ENCODE measurements at places on chromosomes 7 and 10.

DNA sequence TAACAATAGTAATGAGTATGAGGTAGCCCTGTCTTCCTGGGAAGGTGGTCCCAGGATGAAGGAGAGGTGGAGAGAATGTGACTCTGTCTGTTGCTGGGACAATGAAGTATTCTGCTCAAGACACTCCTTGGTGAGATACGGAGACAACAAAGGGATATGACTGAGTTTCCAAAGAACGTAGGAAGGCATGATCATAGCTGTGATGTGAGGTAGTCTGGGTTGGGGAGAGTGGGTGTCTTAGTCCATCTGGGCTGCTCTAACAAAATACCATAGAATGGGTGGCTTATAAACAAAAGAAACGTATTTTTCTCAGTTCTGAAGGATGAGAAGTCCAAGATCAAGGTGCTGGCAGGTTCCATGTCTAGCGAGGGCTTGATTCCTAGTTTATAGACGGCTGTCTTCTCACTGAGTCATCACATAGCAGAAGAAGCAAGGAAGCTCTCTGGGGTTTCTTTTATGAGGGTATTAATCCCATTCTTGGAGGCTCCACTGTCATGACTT lies 84.9 kb upstream of the RHOBTB1 start:
- DNase-seq = no peak

DNA sequence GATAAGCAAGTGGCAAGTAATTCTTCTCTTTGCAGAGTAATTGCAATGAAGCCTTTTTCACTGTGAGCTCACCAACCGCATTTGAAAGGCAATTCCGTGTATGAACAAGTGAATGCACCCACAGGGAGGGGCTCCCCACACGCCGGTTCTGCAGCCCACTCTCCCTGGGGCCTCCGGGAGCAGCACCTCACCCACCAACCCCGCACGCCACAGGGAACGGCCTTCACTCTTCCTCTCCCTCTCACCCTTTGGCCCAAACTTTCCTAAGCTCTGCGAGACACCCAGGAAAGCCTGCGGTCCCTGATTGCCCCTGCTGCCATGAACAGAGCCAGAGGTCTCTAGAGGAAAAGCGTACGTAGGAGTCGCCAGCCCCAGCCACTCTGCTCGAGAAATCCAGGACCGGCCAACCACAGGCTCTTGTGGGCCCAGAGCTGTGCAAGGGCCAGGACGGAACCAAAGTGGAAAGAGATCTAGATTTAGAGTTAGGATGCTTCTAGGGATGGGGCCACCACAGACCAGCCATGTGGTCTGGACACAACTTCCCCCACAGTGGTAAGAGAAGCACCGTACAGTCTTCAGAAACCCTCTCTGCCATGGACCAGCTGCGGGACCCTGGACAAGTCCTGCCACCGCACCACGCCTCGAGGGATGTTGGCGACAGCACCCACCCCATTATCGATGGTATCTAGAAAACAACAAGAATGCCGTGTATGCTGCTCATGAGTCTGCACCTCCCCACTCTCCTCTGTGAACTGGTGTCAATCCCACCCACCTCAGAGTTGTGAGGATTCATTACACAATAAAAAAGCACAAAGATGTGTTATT lies 3.6 kb downstream of the WDR86 start:
- DNase-seq = no peak

GRCh38 chr7:90923541-90923997 lies 327.4 kb downstream of the CDK14 start:
- DNase-seq = no peak

GRCh38 chr10:108638225-108638624 lies 1285.1 kb downstream of the XPNPEP1 start:
- no peak for DNase-seq

- no peak for DNase-seq
Observed at GRCh38 chr7:117780832-117781231, 92.4 kb downstream of the CTTNBP2 start.

- DNase-seq = no peak
Observed at GRCh38 chr10:107425931-107426553, 261.5 kb upstream of the SORCS1 start.

DNA sequence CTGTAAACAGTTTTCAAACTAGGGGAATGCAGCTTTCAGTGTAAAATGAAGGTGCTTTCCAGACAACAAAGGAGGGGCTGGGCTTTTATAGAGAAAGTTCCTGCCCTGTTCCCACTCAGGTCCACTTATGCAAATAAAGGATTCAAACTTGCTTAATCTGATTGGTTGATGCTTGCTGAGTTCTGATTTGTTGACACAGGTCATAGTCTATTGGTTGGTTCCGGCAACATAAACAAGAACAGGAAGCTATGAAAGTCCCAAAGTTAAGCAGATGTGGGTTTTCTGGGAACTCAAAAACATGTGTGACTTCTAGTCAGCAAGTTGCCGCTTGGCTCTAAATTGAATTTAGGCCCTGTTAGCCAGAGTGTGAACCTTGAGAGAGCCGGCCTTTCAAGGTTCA lies 194.2 kb upstream of the SVIL start:
- no peak for DNase-seq

GRCh38 chr10:63883861-63884260 lies 362.7 kb downstream of the REEP3 start:
- DNase-seq = no peak

DNA sequence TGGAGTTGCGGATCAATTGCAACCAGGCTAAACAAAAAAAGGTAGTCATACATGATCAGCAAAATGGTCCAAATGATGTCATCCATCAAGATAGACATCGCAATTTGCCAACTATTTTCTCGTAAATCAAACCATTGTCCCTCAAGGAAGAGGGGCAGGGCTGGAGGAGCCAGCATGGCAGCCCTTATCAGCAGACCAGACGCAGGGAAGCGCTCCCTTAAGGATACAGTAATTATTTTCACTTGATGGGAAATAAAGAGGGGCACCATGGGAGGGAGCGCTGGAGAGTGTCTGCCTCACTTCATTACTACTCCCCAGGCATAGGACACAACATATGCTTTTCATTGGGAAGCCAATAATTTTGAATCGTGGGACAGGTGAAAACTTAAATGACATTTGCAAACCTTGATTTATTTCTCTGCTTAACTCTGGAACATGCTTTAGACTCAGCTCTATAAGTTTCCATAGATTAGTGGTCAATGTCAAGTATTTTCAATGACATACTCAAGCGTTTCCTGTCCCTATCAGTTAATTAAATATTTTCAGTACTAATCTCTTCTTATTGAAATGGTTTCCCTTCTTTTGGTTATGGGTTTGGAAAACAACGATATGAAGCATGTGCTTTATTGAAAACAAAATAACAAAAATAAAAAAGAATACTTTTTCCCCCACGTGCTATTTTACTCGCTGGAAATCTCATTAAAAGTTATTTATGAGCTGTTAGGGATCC lies 202.4 kb upstream of the HABP2 start:
- DNase-seq = no peak

GRCh38 chr7:123918309-123918708 lies 6.7 kb upstream of the SPAM1 start:
- no peak for DNase-seq

DNA sequence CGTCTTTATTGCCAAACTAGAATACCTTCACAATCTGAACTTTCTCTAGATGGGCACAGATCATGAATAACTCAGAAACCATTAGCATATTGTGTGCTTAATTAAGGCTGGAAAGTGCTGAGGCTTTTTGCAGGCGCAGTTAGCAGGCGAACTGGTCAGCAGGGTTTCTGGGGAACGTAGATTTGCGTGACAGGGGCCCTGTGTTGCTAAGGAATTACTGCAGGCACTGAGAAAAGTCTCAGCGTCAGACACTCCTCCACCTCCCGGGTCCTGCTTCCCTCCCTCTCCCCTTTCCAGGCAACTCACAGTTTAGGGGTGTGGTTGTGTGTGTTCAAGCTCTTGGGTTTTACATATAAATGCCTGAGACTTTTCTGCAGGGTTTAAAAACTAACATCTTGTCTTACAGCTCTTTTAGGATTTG lies 2.2 kb downstream of the MAP3K8 start:
- DNase-seq = no peak

Data from activated naive CD4-positive, alpha-beta T cell treated with anti-CD3 and anti-CD28 coated beads, Interleukin-2, amount 50 U/mL, for 16 hours (primary cell).